Cardiac muscle cell (in vitro differentiated cells and primary cell): ENCODE measurements at places on chromosomes 5 and 9. TPM values are rescaled to one million over a fixed set of nuclear protein-coding genes. Genes with fewer than 3 reads are reported as not detected.

GCNT1 gene
- total RNA-seq: 0.66 and 0.67 TPM in 2 replicates

CENPH gene
- total RNA-seq: 17.7 and 26.7 TPM in 2 replicates

CCDC192 gene
- total RNA-seq: not detected in 2 replicates

DNA sequence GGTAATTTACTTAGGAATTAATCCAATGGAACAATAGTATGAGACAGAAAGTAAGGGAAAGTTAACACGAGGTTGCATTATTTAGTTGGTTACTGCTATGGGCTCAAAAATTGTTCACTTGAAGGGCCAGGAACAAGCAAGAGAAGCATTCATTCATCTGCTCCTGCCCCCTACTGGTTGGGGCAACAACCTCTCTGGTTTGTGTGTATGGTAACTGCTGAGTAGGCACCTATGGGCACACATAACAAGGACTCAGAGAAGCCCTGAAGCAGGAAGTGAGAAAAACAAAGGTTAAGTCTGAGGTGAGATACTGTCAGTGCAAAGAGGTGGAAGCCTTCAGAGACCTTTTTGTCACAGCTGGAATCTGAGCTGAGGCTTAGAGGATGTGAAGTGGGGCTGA, 34.4 kb upstream of the RANBP6 start:
- peak; percentile 23 for DNase-seq

DNA sequence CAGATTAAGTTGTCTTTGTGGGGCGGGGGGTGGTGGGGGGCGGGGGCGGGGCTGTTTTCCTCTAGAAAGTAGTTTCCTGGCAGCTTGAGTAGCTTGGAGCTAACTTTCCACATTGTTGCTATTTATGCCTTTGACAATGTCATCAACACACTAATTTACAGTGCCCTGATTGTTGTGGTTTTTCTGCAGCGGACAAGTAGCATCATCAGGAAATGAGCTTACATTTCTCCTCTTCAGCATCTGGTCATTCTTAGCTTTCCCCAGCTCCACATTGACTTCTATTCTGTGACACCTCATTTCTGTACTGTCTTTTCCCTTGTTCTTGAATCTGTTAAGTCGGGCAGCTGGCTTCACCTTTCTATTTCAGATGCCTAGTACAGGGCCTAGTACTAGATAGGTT, 112.3 kb upstream of the RAD23B start:
- DNase-seq: no peak

DNA sequence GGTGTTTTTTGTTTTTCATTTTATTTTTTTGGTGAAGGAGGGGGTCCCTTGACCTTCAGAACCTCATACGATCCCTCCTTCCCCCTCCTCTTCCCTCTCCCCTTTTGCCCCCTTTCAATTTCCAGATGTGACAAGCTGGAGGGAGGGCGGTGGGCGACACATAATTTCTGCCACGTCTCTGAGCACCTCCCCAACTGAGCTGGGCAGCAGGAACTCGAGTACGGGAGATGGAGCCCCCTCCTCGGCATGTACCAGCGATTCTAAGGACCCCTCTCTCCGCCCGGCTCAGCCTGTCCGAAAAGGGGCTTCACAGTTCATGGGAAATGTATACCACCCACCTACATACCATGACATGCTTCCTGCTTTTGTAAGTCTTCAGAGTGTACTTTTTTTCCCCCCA, 52.4 kb downstream of the PRRC2B start:
- DNase-seq: no peak
